Endothelial cell of umbilical vein (primary cell): ENCODE measurements at places on chromosomes 2 and 18. TPM values are rescaled to one million over a fixed set of nuclear protein-coding genes. Genes with fewer than 3 reads are reported as not detected.

The MEP1B gene
- total RNA-seq = not detected in 2 replicates

GRCh38 chr2:64635976-64636911, 17.5 kb downstream of the SERTAD2 start:
- no peak for DNase-seq
- H3K4me3 ChIP-seq = no peak overlapping the region
- H3K36me3 ChIP-seq = peaks cover 9% of the 10 kb centered on the region
- peaks cover 4% of the 10 kb centered on the region for H3K4me1 ChIP-seq

The FMNL2 gene
- 25.5 and 28.0 TPM in 2 replicates for total RNA-seq

The ARHGEF33 gene
- 0.12 and 0.18 TPM in 2 replicates for total RNA-seq

DNA sequence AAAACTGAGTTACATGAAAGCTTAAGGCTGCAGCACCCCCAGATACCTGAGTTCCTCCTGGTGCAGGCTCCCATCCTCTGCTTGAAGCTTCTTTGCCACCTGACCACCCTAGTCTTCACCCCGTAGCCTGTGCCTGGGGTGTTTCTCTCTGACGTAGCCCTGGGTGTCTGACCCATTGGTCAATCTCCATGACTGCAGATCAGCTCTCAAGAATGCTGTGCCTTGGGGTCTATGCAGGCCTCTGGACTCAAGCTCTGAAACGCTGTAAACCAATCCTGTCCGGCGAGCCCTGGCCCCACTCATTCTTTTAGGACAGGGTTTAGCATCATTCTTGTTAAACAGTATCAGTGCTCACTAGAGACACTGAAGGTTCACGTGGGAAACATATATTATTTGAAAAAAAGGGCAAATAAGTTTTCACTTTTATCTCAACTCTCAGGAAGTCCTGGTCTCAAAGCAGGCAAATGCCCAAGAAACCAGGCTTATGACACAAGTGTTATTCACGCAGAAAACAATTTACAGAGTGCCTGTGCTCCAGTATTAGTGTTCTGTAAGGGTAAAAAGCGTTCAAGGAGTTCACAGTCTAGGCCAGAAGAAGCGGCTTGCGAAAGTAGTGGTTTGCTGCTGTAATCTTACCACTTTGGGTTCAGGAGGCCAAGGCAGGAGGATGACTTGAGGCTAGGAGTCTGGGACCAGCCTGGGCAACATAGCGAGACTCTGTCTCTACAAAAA, 22.8 kb upstream of the PPP4R1 start:
- no peak for DNase-seq
- no peak overlapping the region for H3K27ac ChIP-seq
- no peaks in the 10 kb centered on the region for H3K27me3 ChIP-seq
- H3K36me3 ChIP-seq = no peaks in the 10 kb centered on the region

The ATP6V1C2 gene
- total RNA-seq = 0.13 TPM in 1 of 2 replicates, not detected in the other

The PLCL1 gene
- 3.4 and 5.1 TPM in 2 replicates for total RNA-seq

The PSD4 gene
- total RNA-seq = 0.09 and 0.24 TPM in 2 replicates

DNA sequence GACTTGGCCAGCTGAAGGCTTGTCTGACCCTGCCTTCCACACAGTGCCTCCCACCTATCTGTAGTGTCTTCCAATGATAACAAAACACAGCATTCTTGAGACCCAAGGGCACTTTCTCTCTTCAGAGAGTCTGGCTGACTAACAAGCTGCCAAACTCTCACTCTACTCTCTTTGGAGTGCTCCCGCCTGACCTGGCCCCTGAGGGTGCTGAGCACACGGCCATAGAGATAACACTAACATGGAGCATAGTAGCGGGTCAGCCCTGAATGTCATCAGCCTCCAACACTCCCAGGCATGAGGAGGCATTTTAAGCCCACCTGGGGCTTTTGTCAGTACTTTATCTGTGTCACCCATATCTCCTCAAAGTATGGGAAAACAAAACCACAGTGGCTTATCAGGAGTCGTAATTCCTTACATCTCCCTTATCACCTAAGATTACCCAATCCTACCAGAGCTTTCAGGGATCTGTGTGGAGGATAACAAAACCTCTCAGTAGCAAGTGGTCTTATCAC, 160.3 kb upstream of the TCF4 start:
- H3K4me3 ChIP-seq = no peak overlapping the region
- DNase-seq = no peak
- H3K27me3 ChIP-seq = no peaks in the 10 kb centered on the region
- no peak overlapping the region for H3K27ac ChIP-seq
- peaks cover 1% of the 10 kb centered on the region for H3K4me1 ChIP-seq
- no peaks in the 10 kb centered on the region for H3K36me3 ChIP-seq

- H3K36me3 ChIP-seq = no peaks in the 10 kb centered on the region
- no peak for DNase-seq
- no peaks in the 10 kb centered on the region for H3K4me1 ChIP-seq
These were observed 8.6 kb upstream of the ABCB11 start for GRCh38 chr2:169039702-169040101.

DNA sequence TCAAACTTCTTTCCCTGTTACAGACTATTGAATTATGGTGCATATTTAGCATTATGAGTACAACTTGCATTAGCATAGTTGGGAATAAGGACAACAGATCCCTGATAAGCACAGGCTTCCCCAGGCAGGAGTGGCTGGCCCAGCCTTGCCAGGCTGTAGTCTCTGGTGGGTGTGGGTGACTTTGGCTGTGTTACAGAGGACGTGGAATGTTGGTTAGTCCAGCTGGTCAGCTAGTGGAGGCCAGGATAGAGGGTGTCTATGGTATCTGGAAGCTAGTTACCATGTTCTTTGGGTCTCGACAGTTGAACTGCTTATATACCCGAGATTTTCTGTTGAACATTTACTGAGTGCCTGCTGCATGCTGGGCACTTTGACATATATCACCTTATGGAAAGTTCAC, 4.7 kb downstream of the SH3RF3 start:
- no peaks in the 10 kb centered on the region for H3K27me3 ChIP-seq
- H3K4me1 ChIP-seq = peaks cover 33% of the 10 kb centered on the region
- H3K27ac ChIP-seq = no peak overlapping the region

- no peaks in the 10 kb centered on the region for H3K4me1 ChIP-seq
- H3K36me3 ChIP-seq = no peaks in the 10 kb centered on the region
- no peak overlapping the region for H3K4me3 ChIP-seq
- DNase-seq = no peak
- no peak overlapping the region for H3K27ac ChIP-seq
These were observed 119.4 kb downstream of the ARHGAP15 start for GRCh38 chr2:143248631-143249030.

GRCh38 chr2:18356676-18357075, 203.8 kb downstream of the RDH14 start:
- H3K4me3 ChIP-seq = no peak overlapping the region
- peak; percentile 73 for DNase-seq
- H3K36me3 ChIP-seq = no peaks in the 10 kb centered on the region
- H3K27ac ChIP-seq = peak overlapping the region; percentile 11

The SULT1C4 gene
- 28.2 and 29.3 TPM in 2 replicates for total RNA-seq

The LRP2 gene
- not detected in 2 replicates for total RNA-seq

DNA sequence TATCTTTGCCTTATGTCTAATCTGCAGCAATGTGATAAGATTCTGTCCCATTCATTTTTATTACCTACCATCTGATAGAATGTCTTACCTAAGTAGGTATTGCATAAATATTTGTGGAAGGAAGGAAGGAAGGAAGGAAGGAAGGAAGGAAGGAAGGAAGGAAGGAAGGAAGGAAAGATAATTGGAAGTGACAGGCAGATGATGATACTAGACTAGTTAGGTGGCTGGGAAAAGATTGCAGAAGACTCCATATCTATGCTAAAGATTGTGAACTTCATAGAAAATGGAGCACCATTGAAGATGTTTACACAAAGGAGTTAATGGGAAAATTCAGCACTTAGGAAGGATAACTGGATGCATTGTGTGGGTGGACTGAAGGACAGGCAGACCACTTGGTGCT, 909.0 kb downstream of the EPHA4 start:
- no peaks in the 10 kb centered on the region for H3K4me1 ChIP-seq
- H3K27me3 ChIP-seq = no peaks in the 10 kb centered on the region
- H3K36me3 ChIP-seq = no peaks in the 10 kb centered on the region
- DNase-seq = no peak
- no peak overlapping the region for H3K4me3 ChIP-seq
- no peak overlapping the region for H3K27ac ChIP-seq

GRCh38 chr18:59835605-59836379, 64.0 kb upstream of the PMAIP1 start:
- H3K36me3 ChIP-seq = no peaks in the 10 kb centered on the region
- no peak overlapping the region for H3K4me3 ChIP-seq
- no peak for DNase-seq
- peaks cover 16% of the 10 kb centered on the region for H3K27me3 ChIP-seq

The RBBP8 gene
- 13.5 and 15.4 TPM in 2 replicates for total RNA-seq

The M1AP gene
- not detected in 2 replicates for total RNA-seq

DNA sequence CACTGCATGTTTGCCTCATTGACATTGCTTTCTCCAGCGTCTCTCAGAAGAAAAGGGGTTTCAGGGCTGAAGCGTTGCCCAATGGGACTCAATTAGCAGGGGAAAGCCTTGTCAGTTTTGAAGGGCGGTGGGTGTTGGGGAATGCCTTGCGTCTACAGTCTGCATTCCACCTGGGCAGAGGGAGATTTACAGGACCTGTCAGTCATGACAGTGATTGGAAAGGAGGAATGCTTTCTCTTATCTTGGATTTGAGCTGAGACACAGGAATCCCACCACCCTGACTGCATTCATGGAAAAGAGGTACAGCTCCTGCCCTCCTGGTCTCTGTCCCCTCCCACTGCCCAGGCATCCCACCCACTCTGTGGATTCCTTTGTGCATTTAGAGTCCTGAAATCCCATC, 123.9 kb downstream of the ACKR3 start:
- peaks cover 2% of the 10 kb centered on the region for H3K4me1 ChIP-seq
- no peaks in the 10 kb centered on the region for H3K27me3 ChIP-seq
- H3K27ac ChIP-seq = no peak overlapping the region

The SFTPB gene
- total RNA-seq = not detected in 2 replicates

The LYPD1 gene
- 59.0 and 76.6 TPM in 2 replicates for total RNA-seq

DNA sequence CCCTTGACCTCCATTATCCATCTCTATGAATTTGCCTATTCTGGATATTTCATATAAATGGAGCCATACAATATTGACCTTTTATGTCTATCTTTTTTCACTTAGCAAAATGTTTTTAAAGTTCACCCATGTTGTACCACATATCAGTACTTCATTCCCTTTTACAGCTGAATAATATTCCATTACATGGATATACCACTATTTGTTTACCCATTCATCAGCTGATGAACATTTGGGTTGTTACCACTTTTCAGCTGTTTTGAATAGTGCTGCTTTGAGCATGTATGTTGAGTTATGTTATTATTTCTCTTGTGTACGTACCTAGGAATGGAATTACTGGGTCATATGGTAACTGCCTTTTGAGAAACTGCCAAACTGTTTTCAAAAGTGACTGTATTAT, 93.7 kb upstream of the DNMT3A start:
- no peaks in the 10 kb centered on the region for H3K36me3 ChIP-seq
- H3K4me3 ChIP-seq = no peak overlapping the region
- no peak overlapping the region for H3K27ac ChIP-seq

The SPC25 gene
- total RNA-seq = 20.5 and 24.2 TPM in 2 replicates

The SEC11C gene
- 29.8 and 36.8 TPM in 2 replicates for total RNA-seq

The ALPP gene
- not detected in 2 replicates for total RNA-seq

GRCh38 chr2:219176818-219177551, at the start of gene CNPPD1:
Gene CNPPD1 (minus strand): TSS chr2:219176925. CDS start chr2:219176828, 97 bp downstream.
- peaks cover 18% of the 10 kb centered on the region for H3K4me1 ChIP-seq
- DNase-seq = peak; percentile 83
- peaks cover 14% of the 10 kb centered on the region for H3K36me3 ChIP-seq
- peak within 1 kb of the TSS; percentile 67 for H3K4me3 ChIP-seq
- no peaks in the 10 kb centered on the region for H3K27me3 ChIP-seq
